ENCODE measurements at places on chromosomes 12 and 14.

GRCh38 chr12:4736091-4736490, 15.9 kb downstream of the GALNT8 start:
- DNase-seq: no peak

DNA sequence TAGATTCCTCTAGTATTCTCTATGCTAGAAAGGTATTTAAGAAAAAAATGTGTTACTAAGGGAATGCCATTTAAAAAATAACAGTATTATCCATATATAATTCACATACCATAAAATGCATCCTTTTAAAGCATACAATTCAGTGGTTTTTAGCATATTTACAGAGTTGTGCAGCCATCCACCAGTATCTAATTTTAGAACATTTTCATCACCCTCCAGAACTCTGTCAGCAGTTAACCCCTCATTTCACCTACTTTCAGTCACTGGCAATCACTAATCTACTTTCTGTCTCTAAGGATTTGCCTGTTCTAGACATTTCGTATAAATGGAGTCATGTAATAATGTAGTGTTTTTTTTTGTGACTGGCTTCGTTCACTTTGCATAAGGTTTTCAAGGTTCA, 33.4 kb downstream of the TBC1D15 start:
- no peak for DNase-seq

- no peak for DNase-seq
Observed at GRCh38 chr14:45145214-45145613, 9.5 kb downstream of the FANCM start.

DNA sequence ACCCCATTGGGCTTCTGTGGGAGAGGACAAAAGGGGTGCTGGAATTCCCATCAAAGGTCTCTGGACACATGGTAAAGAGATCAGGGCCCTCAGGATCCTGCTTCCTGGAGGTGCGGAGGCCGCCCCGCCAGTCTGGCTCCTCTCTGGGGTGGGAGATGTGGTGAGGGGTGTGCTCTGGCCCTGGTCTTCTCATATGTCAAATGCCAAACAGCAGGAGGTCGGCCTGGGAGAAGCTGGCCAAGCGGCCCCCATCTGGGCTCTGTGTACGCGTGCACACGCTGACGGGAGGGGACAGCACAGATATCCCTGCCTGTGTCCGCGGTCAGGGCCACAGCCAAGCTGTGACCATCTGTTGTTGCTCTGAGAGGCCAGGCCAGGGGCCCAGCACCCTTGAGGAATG, 14.1 kb downstream of the FIGNL2 start:
- no peak for DNase-seq

DNA sequence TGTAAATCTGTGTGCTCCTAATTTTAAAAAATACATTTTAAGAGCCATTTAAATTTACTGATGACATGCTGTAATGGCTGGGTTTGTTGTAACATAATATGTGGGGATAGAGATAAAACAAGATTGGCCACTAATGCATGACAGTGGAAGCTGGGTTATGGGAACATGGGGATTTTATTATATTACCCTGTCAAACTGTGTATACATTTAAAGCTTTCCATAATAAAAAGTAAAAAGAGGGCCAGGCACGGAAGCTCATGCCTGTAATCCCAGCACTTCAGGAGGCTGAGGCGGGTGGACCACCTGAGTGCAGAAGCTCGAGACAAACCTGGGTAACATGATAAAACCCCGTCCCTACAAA, 9.1 kb downstream of the TMEM233 start:
- no peak for DNase-seq

DNA sequence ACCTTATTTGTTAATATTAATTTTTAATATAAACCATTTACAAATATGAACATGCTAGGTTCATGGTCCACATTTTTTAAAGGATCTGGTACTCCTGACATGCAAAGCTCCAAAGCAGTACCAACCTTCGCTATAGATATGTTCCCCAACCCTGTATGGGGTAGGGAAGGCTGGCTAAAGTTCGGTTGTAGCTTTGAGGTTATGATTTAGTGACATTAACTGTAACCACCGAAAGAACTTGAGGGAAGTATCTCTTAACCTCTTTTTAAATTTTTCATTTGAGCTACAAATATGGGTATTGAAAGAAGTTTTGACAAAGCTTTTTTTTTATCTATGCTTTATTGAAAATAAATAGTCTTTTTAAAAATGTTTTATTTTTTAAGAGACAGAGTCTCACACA, 115.5 kb downstream of the DYRK2 start:
- DNase-seq: no peak

DNA sequence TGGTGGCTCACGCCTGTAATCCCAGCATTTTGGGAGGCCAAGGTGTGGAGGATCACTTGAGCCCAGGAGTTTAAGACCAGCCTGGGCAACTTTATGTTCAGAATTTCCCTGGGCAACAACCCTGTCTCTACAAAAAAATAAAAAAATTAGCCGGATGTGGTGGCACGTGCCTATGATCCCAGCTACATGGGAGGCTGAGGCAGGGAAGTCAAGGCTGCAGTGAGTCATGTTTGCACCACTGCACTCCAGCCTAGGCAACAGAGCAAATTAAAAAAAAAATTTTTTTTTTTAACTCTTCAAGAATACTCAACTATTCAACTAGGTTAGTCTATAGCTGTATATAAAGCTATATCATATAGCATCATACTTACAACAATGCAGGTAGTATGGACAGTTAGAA, 113.0 kb downstream of the RALGAPA1 start:
- no peak for DNase-seq

- DNase-seq: no peak
Observed at GRCh38 chr12:15801770-15802744, 12.9 kb upstream of the EPS8 start.

DNA sequence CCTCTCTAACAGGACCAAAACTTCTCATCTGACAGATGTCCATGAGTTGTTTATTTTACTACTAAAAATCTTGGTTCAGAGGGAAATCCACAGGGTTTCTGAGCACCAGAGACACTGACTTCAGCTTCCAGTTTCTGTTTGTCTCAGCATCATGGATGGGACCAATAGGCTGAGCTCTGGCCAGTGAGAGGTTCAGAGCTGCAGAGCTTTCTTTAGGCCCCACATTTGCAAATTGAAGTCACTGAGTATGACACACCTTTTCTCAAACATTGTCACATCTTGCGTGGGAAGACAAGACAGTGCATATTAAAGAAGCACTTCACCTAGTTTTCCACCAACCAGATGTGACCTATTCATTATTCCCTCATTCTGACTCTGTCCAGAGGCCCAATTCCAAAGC, 45.2 kb downstream of the RDH12 start:
- DNase-seq: no peak

GRCh38 chr12:20547816-20548575, 147.1 kb upstream of the SLCO1C1 start:
- no peak for DNase-seq

DNA sequence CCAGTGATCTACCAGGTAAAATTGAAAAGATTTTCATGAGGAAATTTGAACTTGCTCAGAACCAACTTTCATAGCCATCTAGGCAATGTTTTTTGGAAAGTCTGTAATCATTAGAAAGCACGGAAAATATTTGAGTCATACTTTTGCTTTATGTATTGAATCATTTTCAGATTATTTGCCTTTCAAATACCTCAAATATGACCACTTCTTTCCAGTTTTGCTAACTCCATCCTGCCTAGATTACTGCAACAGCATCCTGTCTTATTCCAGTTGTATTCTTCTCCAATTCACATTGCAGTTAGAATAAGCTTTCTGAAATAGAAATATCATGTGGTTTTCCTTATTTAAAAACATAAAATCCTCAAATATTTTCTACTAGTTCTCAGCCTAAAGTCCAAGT, 239.8 kb upstream of the FAR2 start:
- DNase-seq: no peak

GRCh38 chr12:7837366-7837765, 35.3 kb downstream of the SLC2A14 start:
- DNase-seq: no peak
